Right ventricle myocardium inferior (tissue), 1 donor: ENCODE measurements at places on chromosomes 7 and 10. TPM values are rescaled to one million over a fixed set of nuclear protein-coding genes. Genes with fewer than 3 reads are reported as not detected.

The OR9A2 gene
- not detected for total RNA-seq

The ENTPD1 gene
- 6.3 TPM for total RNA-seq

The GJD4 gene
- total RNA-seq = not detected

The HKDC1 gene
- total RNA-seq = not detected

The INSIG1 gene
- total RNA-seq = 9.4 TPM

The TBX20 gene
- 138 TPM for total RNA-seq

The SORCS3 gene
- total RNA-seq = 0.08 TPM

The PRPS1L1 gene
- total RNA-seq = not detected

The COBL gene
- 88.3 TPM for total RNA-seq

The GPR146 gene
- total RNA-seq = 30.6 TPM

The RTKN2 gene
- not detected for total RNA-seq

The STEAP4 gene
- 25.2 TPM for total RNA-seq

The LIPM gene
- total RNA-seq = not detected

The WDR86 gene
- 0.41 TPM for total RNA-seq

The ATE1 gene
- total RNA-seq = 31.5 TPM

The NME8 gene
- not detected for total RNA-seq

DNA sequence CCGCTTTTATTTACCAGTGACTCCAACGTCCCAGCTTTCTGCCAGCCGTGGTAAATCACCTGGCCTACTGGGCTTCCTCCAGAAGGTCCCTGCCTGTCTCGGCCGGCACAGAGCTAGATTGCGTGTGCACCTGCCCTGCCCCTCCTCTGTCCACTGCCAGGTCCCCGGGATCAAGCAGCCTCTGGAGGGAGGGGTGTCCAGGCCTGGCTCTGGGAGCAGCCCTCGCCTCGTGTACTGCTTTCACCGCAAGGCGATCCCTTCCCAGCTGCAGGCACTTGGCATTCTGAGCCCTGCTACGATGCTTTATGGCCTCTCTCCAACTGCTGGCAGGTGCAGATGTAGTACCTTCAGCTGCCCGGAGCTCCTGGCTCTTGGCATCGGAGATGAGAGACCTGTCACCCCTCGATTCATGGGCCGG lies 7.4 kb downstream of the SLC29A3 start:
- DNase-seq = no peak

DNA sequence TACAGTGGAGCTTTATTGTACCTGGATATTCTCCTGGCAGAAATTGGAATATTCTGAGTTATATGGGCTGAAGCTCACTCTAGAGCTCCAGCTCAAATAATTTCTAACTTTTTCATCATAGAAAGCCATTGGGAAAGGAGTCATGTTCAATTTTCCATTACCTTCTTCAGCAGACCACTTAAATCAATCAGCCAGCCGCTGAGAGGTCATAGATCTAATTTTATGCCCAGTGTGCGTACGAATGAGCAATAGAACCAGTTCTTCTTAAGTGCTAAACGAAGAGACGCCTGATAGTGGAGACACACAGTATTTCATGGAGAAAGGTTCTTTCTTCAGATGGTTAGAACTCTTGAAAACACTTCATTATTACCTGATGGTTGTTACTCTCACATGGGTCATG lies 35.0 kb upstream of the DNAJB12 start:
- DNase-seq = no peak

- no peak for DNase-seq
Measured at GRCh38 chr7:55524558-55525310, 47.6 kb downstream of the VOPP1 start.

DNA sequence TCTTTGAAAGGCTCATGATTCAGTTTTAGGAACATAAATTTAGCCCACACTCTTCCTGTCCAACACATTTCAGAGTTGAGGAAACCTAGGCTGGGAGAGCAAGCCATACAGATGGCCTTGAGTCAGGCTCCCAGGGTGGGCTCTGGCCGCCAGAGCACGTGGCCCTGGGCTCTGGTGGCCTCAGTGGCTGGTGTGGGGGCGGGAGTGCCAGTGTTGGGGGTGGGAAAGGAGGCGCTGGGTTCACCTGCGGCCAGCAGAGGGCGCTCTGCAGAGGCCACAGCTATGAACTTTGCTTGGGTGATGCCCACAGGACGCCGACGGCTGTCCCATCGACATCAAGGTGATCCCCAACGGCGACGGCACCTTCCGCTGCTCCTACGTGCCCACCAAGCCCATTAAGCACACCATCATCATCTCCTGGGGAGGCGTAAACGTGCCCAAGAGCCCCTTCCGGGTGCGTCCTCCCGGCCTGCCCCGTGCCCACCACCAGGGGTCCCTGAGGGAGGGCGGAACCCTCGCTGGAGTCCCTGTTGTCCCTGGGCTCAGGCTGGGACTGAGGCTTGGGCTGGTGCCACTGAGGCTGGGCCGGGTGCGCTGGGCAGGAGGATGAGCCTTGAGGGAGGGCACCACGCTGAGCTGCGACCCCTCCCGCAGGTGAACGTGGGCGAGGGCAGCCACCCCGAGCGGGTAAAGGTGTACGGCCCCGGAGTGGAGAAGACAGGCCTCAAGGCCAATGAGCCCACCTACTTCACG lies 11.9 kb downstream of the FLNC start:
- DNase-seq = no peak

- no peak for DNase-seq
Measured at GRCh38 chr7:89451911-89452310, 656.4 kb upstream of the TEX47 start.

GRCh38 chr7:23654508-23654907 lies 25.5 kb upstream of the FAM221A start:
- DNase-seq = no peak

- no peak for DNase-seq
Measured at GRCh38 chr7:44979481-44980392, 922 bp upstream of the MYO1G start.

DNA sequence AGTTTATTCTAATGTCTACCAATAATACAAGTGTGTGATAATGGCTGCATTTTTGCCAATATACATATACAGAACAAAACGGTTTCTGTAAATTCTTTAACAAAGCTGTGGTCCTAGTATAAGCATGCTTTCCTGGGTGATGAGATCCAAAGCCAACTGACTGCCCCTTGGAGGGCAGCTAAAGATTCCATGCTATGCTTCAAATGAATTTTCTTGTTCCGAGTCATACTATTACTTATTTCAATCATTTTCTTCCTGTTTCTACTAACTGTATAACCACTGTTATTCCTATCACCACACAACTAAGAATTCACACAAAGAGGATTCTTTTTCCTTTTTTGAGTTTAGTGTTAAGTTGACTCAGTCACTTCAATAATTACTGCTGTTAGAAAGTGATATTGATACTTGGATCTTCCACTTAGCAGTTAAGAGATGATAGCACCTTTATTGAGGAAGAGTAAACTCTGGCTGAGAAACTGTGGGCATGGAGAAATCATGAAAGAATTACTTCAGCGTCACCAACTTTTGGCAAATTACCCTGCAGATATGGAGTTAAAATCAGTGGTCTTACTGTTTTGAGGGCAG lies 197.5 kb downstream of the ARL4A start:
- no peak for DNase-seq

DNA sequence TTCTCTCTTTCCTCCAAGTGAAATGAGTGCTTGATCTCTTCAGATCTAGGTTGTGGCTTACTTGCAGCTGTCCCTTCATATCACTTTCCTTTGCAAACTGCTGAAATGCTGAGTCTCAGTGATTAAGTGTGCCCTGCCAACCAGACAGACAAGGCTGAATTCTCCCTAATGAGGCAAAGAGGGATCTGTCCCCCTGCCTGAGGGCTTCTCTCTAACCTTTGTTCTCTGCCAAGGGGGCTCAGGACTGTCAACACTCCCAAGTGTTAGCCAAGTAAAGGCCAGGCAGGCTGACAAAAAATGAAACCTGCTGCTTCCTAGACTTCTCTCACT lies at the start of gene MSS51:
Gene MSS51, minus strand, starts transcription at position 24 of the 330 bp plus-strand sequence. CDS start 5,277 bp downstream, outside the sequence.
- DNase-seq = no peak

GRCh38 chr10:124719213-124719851 lies 24.8 kb downstream of the FAM53B start:
- DNase-seq = peak; percentile 70

- DNase-seq = no peak
Measured at GRCh38 chr10:84097787-84098353, 41.4 kb upstream of the GHITM start.

DNA sequence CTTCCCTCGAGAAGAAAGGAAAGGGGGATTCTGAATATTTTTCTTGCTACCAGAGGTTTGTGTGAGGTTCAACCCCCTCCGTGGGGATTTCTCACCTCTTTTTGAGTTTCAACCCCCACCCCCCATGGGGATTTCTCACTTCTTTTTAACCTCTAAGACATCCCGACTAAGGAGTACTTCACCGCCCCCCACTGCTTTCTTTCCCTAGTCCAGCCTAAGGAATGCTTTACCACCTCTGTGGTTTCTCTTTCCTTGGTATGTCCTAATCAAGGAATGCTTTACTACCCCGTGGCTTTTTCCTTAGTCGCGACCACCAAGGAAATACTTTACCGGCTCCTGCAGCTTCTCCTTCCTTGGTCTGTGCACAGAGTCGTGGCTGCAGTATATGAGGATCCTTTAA lies 149.4 kb downstream of the LYZL1 start:
- DNase-seq = no peak

- DNase-seq = no peak
Measured at GRCh38 chr7:52616552-52616951, 418.9 kb upstream of the POM121L12 start.

- DNase-seq = no peak
Measured at GRCh38 chr7:69811476-69812308, 213.4 kb downstream of the AUTS2 start.

DNA sequence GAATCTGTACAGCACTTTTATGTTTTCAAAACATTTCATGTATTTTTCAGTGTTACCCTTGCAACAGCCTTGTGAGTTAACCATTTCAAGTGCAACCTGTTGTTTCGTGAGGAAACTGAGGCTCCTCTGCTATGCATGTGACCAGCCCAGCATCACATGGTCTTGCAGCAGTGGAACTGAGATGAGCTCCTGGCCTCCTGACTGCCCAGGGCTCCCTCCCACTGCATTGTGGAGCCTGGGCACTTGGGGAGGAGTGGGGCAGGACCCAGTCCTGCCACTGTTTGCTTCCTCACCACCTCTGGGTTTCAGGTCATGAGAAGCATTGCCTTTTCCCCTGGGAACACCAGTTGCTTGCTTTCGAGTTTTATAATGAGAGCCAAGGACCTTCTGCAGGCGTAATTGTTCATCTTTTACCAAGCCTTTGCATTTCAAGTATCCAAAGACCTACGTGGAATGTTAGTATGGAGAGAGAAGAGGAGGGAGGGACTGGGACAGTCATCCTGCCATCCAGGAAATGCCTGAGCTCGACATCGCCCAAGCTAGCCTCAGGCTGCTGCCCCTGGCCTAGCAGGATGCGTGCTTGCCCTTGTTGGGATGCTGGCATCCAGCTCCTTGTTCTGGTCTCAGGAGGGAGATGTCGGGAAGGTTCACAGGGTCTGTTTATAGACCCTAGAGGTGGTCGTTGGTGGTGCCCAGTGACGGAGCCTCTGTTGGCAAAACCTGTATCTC lies 32.3 kb upstream of the BHLHA15 start:
- DNase-seq = no peak

- DNase-seq = no peak
Measured at GRCh38 chr7:70285854-70286253, 687.6 kb downstream of the AUTS2 start.

- DNase-seq = no peak
Measured at GRCh38 chr7:41415471-41416207, 287.3 kb downstream of the INHBA start.

GRCh38 chr7:141268614-141269013 lies 194.8 kb downstream of the TMEM178B start:
- DNase-seq = no peak

DNA sequence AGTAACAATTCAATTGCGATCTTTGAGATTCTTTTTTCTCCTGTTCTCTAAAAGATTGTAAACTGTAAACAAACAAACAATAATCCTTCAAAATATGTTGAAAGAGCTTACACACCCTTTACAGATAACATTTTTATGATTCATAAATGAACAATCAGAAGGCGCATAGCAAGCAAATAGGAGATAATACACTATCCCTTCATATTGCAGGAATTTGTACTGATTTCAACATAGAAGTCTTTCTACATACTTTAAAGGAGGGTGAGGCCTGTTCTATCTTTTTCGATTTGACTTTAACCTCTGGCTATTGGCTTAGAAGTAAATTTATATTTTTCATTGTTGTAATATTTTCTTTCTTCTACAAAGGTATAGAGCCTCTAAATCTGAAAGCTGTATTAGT lies 57.2 kb downstream of the TFEC start:
- DNase-seq = no peak
